ENCODE measurements at places on chromosomes 3 and 15.

- no peak for DNase-seq
Measured at GRCh38 chr15:49383266-49383665, 39.8 kb upstream of the FGF7 start.

- no peak for DNase-seq
Measured at GRCh38 chr3:31079689-31080088, 185.2 kb upstream of the GADL1 start.

DNA sequence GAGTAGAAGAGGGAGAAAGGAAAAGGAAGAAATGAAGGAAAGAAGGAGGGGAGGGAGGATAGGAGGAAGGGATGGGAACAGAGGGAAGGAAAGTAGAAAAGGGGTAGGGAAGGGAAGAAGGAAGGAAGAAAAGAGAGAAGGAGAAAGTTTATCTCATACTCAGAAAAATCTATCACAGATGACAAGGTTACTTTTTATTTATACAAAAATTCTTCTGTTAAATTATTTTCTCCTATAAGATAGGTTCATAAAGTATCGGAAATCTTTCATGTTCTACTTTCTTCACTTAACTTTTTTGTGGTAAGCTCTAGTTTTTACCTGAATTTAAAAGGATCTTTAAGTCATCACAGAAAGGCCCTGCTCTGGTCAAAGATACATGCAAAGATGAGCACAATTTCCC, 38.1 kb downstream of the SI start:
- no peak for DNase-seq

GRCh38 chr15:65041787-65042186, 3.4 kb upstream of the SLC51B start:
- no peak for DNase-seq

DNA sequence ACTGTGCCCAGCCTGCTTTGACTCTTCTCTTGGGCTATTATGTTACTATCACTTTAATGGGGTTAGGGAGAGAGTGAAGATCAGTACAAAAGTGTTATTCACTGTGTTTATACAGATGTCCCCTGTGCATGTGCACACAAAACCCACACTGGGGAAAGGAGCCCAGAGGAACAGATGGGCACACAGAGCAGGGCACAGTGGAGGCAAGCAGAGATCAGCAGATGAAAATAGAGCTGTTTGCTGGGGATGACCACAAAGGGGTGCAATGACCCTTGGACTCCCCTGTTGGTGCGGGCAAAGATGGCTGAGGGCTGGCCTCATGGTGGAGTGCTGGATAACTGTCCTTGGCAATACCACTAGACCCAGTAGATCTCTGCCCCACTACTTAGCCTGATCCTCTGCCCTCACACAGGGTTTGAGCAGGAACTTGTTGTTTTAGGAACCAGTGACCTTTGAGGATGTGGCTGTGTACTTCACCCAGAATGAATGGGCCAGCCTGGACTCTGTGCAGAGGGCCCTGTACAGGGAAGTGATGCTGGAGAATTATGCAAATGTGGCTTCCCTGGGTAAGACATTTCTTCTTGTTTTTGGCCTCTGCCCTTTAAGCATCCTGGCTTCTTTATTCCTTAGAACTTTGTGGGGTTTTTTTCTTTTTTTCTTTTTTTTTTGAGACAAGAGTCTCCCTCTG, 5.3 kb downstream of the ZNF620 start:
- DNase-seq, result no peak

DNA sequence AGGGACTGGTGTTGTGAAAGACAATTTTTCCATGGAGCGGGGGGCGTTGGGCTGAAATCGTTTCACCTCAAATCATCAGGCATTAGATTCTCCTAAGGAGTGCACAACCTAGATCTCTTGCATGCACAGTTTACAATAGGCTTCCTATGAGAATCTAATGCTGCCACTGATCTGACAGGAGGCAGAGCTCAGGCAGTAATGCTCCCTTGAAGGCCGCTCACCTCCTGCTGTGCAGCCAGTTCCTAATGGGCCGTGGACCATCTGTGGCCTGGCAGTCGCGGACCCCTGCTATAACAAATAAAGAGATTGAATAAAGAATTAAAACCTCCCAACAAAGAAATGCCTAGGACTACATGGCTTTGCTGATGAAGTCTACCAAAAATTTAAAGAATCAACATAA, 25.3 kb upstream of the ANKRD28 start:
- no peak for DNase-seq

GRCh38 chr3:43206632-43207031, 79.7 kb upstream of the SNRK start:
- DNase-seq, result no peak

GRCh38 chr3:186582541-186582940, 12.0 kb downstream of the DNAJB11 start:
- DNase-seq, result no peak

DNA sequence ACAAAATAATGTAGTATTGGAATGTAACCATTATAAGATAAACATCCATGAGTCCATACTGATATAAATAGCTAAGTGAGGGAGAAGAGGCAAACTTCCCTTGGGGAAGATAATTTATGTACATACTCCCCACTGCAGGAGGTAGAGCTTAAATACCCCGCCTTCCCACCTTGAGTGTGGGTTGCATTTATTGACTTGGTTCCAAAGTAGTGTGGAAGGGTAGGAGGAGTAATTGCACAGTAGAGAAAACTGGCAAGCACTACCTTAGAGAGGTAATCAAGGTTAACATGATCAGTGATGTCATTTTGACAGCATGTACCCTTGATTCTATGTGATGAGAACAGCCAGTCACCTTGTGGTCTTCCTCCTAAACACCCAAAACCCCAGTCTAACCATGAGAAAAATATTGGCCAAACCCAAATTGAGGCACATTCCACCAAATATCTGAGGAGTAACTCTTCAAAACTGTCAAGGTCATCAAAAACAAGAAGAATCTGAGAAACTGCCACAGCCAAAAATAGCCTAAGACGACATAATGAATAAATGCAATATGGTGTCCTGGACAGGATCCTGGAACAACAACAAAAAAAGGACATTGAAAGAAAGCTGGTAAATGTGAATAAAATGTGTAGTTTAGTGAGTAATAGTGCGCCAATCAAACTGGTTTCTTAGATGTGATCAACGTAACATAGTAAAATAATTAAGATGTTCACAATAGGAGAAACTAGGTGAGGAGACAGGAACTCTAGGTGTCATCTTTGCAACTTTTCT, 774 bp upstream of the CNOT10 start:
- no peak for DNase-seq

GRCh38 chr3:2819571-2819970, 290.6 kb downstream of the IL5RA start:
- DNase-seq, result no peak

GRCh38 chr3:20575146-20575545, 389.1 kb upstream of the SGO1 start:
- no peak for DNase-seq

GRCh38 chr3:148400754-148401153, 296.9 kb upstream of the AGTR1 start:
- DNase-seq, result no peak
